ENCODE measurements at places on chromosomes 12 and 14. TPM values are rescaled to one million over a fixed set of nuclear protein-coding genes. Genes with fewer than 3 reads are reported as not detected.
A peak's percentile ranks its signal among the peaks of the same experiment; 100 is the strongest.

Gene FAIM2
- not detected for total RNA-seq

Gene ENDOU
- total RNA-seq: not detected

DNA sequence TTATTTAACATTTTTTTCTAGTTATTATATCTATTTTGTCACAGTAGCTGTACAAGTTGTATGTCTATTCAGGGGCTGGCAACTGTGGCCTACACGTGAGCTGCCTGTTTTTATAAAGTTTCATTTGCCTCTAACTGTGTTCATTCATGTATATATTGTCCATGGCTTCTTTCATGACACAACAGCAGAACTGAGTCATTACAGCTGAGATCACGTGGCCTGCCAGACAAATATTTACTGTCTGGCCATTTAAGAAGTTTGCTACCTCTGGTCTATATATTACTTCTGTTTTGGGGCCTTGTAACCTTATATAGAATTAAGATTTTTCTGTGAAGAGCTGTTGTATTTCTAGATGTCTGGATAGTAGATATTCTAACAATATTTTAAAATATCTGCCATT is 37.9 kb downstream of the KIAA0586 start:
- no peak for DNase-seq

DNA sequence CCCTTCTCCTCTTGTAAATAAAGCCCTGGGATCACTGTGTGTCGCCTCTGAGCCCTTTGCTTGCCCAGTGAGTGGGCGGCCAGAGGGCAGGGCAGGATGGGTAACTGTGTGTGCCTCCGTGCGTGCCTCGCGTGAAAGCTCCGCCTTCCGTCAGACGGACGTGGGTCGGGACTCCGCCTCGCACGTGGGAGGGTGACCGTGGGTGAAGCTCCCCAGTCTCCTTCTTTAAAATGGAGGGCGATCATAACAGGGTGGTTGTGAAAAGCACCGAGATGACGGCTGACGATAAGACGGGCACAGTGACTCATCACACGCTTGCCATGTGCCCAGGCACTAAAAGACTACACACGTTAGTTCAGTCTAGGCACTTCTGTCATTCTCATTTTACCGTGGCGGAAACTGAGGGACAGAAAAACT is 9.2 kb downstream of the PHB2 start:
- peak; percentile 96 for DNase-seq

Gene GARIN6
- total RNA-seq: not detected

DNA sequence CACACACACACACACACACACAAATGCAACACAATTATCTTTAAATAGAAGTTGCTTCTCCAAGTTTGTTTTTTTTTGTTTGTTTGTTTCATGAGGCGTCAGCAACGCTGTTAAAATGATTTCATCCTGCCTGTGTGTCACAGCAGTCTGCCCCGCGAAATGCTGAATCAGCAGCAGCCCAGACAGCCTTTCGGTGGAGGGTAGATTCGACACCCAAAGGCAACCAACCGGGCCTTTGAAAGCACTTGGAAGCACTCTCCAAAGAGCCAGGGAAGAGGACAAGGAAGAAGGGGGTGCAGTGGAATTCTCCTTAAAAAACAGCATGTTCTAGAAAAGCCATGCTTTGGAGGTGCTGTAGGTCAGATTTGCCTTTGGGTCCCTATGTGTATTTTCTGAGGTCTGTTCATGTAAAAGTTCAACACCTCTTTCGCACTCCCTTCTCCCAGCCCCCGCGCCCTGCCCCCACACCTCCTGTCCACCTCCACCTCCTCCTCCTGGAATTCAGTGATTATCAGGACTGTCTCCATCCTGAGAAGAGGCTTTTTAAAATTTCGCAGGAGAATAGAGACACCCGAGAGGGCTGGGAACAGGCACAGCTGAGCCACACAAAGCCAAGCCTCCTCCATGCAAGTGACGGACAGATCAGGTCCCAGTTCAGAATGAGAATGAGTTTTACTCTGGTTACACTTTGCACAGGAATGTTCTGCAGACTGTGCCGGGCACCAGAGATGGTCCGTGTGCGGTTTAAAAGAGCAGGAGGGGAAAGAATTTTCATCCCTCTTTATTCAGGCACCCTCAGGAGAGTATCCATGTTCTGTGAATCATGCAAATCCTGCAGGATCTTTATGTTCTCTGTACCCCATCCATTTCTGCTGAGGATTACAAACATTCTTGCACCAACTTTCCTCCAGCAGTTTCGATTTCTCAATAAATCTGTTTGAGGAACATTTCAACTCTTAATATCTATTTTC is 177.9 kb downstream of the ETV6 start:
- no peak for DNase-seq

DNA sequence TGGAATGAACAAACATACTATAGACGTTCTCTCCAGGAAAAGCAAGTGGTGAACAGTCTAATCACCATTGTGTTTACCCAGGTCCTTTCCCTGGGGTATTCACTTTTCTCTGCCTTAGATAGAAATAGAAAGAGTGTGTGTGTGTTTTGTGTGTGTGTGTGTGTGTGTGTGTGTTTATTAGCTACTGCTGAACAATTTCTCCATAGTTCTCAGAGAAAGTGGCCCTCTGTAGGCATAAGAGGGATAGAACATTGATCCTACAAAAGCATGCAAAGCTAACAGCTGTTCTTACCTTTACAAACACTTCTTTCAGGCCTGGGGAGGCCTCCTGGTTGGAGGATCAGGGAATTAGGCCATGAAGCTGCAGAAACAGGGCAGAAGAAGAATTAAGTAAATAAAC is 665.7 kb upstream of the TBX3 start:
- no peak for DNase-seq

GRCh38 chr14:84084056-84084630 is 1445.8 kb upstream of the FLRT2 start:
- DNase-seq: no peak

Gene MFAP5
- total RNA-seq: not detected

Gene PLBD1
- not detected for total RNA-seq

Gene CREBL2
- total RNA-seq: 14.4 TPM

DNA sequence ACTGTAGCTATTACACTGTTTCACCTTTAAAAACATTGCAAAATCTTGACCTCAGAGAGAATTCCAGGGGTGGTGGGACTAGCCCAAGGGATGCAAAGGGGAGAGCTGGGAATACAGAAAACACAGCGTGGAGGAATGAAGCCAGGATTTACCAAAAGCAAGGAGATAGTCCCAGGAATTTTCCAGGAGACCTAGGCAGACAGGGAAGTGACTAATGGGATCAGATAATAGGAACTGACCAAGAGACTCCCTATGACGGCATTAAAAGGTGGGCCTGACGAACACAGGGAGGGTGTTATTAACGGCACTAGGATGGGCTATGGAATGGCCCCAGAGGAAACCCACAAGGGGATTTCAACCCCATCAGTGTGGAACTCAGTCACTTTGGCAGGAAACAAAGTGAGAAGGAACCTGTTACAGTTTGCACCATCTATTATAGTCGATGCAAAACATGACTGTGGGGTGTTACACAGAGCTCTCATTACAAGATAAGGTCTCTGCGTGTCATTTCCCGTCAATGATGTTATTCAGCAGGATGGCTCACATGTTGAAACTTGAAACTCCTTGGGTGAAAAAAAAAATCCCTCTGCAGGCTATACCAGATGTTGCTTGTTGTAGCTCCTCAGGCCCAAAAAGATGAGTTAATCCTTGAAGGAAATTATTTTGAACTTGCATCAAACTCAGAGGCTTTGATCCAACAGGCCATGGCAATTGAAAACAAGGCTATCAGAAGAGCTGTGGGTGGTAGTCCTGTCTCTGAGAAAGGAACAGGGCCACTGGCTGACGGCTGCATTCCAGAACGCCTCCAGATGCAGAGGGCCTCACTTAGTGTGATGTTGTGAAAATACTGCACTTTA is 58.7 kb downstream of the DRAM1 start:
- DNase-seq: no peak

- DNase-seq: no peak
Measured at GRCh38 chr12:42104784-42105183, 39.9 kb downstream of the GXYLT1 start.

- DNase-seq: no peak
Measured at GRCh38 chr12:30874455-30875321, 51.9 kb upstream of the TSPAN11 start.

- DNase-seq: no peak
Measured at GRCh38 chr14:60735416-60735815, 855 bp downstream of the MNAT1 start.

- DNase-seq: no peak
Measured at GRCh38 chr14:55749946-55750345, 169.9 kb downstream of the KTN1 start.

DNA sequence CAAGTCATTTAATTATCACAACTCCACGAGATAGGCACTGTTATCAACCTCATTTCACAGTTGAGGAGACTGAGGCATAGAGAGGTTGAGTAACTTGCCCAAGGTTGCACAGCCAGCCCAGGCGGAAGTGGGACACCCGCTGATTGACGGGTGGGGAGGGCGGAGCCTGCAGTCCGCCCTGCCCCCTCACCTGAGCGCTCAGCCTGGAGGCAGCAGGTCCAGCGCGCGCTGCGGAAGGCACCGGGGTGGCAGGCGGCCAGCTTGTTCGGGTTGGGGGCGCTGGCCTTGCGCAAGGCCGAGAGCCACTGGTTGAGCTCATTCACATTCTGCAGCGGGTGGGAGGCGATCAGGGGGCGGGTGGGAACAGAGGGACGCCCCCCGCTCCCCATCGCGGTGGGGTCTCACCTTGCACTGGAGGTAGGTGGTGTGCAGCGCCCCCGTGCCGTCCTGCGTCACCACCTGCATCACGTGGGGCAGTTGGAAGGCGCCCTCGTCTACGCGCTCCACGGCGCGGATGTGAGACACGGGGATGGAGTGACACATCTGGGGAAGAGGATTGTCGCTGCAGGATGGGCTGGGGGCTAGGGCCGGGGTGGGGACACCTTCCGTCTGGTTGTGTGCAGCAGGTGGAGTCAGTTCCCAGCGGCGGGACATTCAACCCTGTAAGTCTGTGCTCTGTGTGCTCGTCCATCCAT is 31.7 kb downstream of the RASAL1 start:
- peak; percentile 49 for DNase-seq

GRCh38 chr14:34300882-34301734 is 160.9 kb downstream of the SPTSSA start:
- DNase-seq: no peak

DNA sequence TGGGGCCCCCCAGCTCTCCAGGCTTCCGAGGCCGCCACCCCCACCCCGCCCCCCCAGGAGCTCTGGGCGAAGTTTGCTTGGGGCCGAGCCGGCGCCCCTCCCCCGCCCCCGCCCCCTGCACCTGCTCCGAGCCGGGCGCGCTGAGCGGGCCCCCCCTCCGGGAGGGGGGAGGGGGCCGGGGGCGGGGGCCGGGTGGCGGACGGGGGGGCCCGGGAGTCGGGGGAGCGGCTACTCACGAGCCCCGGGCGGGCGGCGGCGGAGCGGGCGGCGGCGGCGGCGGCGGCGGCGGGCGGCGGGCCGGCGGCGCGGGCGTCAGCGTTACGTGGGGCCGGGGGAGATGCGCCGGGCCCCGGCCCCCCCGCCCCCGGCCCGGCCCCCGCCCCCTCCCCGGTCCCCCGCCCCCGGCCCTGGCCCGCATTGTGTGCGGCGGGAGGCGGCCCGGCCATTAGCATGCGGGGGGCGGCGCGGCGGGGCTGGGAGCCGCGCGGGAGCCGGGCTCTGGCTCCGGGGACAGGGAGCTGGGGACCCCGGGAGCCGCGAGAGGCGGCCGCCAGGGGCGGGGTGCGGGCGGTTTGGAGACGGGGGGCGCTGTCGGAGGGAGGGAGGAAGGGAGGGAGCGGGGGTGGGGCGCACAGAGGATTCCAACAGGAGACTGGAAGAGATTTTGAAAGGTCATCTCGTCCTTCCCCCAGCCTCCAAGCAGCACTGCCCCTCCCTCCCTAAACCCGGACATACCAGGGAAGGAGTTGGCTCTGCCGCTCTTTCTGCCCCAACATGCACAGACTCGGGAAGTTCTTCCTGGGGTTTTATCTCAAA is at the start of gene ZNF219:
Gene ZNF219 (minus strand): TSS at position 580 of the 816 bp plus-strand sequence. CDS start 5,064 bp downstream, outside the sequence.
- peak; percentile 17 for DNase-seq

- no peak for DNase-seq
Measured at GRCh38 chr14:34056046-34056445, 105.2 kb upstream of the EGLN3 start.

Gene MYF5
- total RNA-seq: not detected

GRCh38 chr12:6229224-6230218 is 29.3 kb downstream of the CD9 start:
- no peak for DNase-seq
